ENCODE measurements at places on chromosomes 11 and 22.

- no peak for DNase-seq
Measured at GRCh38 chr11:117824571-117825537, at the start of gene FXYD2. FXYD2 (minus strand) TSS chr11:117824744; CDS start chr11:117824678, 66 bp downstream.

DNA sequence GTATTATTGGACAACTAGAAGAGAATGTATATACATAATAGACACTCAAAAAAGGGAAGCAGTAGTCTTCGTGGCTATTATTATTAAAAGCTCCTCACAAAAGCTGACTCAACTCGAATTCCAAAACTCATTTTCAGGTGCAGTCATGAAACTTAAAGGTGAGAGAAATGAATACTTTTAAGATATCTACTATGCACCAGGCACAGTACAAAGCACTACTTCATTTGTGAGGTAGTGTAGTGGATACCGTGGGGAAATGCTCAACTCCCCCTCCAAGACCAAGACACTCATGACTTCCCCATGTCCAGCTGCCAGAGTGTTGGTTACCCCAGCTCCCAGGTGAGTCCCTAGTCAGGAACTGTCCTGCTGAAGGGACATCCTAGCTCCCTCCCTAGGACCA lies 2.1 kb downstream of the SYN3 start:
- DNase-seq: no peak

DNA sequence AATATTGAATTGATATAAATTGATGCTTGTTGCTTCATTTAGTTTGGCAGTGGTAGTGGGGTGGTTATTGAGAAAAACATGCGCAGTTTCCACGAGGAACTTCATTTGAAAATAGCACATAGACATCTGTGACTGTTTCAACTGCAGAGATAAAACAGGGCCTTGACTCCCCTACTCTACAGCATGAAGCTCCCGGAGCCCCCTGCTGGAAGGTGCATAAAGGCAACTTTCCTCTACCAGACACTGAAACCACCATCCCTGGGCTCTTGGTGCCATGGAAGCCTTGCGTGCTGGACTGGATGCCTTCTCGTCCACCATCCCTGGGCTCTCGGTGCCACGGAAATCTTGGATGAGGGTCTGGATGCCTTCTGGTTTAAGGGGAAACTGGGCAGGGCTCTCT lies 195.9 kb downstream of the CSNK2A3 start:
- no peak for DNase-seq

GRCh38 chr11:1504581-1505290 lies 18.2 kb upstream of the MOB2 start:
- no peak for DNase-seq

DNA sequence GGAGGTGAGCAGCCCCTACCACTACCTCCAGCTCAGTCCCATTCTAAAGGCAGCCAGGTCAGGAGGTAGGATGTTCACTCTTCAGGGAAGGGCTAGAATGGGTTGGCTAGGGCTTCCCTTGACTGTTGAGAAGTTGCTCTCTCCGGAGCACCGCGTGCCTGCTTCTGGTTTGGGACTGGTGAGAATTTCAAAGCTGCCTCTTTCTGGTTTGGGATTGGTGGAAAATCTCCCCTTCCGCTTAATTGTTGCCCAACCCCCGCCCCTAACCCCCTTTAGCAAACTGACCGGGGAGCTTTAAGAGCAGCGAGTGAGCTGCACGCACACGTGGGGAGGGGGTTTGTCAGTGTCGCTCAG lies 686 bp downstream of the USP2 start:
- no peak for DNase-seq

DNA sequence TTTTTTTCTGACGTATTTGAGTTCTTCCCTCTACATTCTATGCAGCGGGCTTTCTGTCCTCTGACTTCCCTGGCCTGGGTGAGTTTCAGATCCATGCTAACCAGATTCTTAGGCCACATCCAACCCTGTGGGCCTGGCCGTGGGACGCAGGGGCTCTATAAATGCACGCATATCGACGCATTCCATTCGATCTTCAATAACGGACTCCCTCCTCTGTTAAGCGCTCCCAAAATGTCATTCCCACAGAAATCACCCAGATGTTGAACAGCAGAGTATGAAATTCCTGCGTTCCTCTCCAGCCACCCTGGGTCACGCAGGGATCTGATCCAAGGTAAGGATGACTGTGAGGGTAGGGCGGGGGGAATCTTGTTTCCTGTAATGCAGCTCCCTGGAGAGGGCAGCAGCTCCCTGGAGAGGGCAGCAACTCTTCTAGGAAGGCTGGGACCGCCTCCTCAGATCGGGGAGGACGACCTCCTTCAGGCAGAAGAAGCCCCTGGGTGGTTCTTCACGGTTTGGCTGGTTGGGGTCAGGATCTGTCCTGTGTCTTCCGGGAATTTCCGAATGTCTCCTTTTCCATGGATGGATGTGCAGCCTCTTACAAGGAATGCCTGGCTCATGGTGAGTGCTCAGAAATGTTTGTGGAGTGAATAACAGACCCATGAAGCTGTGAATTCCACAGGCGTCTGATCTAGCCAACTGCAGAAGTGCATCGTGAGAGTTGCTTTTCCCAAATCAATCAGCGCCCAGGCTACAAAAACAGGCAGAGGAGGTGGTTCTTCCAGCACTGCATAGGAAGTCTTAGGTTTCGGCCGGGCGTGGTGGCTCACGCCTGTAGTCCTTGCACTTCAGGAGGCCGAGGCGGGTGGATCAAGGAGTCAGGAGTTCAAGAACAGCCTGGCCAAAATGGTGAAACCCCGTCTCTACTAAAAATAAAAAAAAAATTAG lies 12.2 kb downstream of the MRGPRD start:
- no peak for DNase-seq

GRCh38 chr22:24847490-24847889 lies 41.5 kb downstream of the SGSM1 start:
- no peak for DNase-seq

GRCh38 chr11:21794306-21794705 lies 398.6 kb upstream of the ANO5 start:
- no peak for DNase-seq

DNA sequence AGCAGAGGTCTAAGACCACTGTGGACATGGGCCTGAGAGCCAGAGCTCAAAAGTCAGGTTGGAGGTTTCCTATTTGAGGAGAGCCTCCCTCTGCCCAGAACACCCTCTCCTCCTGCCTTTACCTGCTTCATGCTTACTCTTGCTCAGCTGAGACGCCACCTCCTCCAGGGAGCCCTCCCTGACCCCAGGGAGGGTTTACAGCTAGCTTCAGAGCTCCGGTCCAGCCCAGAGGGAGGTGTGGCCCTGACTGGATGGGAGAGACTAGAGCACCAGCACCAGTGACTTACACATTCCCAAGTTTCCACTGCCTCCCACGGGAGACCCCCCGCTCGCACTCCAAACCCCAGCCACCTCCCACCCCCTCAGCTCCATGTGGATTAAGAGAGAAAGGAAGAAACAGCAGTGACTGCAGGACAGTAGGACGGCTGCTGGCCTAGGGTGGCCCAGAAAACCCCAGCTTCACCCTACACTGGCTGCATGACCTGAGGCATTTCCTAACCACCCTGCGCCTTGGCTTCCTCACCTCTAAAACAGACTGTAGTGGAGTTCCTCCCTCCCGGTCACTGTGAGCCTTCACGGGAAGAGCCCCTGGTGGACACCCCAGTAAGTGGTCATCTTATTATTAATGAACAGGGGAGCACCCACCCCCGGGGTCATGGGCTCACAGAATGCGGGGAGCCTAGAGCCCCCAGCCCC lies 24.5 kb upstream of the PDGFB start:
- DNase-seq: no peak

DNA sequence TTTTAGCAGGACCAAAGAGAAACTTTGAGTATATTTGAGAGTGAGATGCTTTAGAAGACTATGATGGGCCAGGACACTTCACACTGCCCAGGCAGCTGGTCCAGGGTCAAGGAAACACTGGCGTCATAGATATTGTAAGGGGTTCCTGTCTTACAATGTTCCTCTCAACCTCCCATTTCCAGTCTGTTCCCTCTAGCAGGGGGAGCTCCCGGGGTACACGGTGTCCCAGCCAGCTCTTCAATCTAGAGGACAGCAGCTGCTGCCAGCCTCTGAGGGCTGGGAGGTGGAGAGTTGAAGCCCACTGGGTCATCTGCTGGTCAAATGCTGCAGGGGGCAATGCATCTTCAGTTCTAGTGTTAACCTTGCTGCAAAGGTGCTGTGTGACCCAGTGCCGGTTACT lies 40.7 kb upstream of the TIMP3 start:
- DNase-seq: no peak

- DNase-seq: no peak
Measured at GRCh38 chr11:130315354-130315970, 745 bp upstream of the ZBTB44 start.
